ENCODE measurements at places on chromosomes 5 and 9. TPM values are rescaled to one million over a fixed set of nuclear protein-coding genes. Genes with fewer than 3 reads are reported as not detected.

- DNase-seq: no peak
Observed at GRCh38 chr5:116486588-116486987, 88.0 kb downstream of the SEMA6A start.

- no peak for DNase-seq
Observed at GRCh38 chr5:62920856-62921255, 342.2 kb downstream of the LRRC70 start.

GRCh38 chr9:78989031-78989658, 582.6 kb upstream of the TLE4 start:
- DNase-seq: no peak

DNA sequence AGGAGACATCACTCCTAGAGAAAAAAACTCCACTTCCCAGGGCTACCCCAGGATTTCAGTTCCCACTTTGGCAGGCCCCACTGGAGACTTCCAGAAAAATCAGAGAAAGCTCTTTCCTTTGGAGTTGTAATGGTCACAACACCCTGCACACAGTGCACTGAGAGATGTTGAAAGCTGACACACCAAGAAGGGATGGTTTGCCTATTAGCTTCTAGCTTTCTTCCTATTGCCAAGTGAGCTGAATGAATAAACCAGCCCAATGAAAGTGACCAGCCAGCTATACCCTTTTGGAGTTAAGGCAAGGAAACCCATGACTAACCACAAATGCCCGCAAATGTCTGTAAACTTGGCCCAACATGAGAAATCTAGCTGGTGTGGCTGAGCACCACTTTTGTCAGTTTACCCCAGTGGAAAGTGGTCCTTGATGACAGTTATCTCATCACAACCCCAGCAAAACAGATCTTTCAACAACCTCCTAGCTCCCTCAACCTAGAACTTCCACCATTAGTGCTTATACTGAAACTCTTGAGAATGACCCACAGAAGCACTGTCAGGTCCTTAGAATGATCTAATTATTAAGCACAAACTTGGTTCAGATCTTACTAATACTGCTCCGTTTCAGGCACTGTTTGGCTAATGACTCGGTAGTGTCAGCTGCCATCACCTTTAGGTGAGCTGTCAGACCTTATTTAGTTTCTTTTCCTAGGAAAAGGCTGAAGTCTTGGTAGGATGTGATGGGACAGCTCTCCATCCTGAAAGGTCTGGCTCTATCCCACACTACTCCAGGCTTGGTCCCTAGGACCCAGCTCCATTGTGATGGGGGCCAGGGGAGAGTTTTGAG, 11.2 kb downstream of the IRF1 start:
- no peak for DNase-seq

DNA sequence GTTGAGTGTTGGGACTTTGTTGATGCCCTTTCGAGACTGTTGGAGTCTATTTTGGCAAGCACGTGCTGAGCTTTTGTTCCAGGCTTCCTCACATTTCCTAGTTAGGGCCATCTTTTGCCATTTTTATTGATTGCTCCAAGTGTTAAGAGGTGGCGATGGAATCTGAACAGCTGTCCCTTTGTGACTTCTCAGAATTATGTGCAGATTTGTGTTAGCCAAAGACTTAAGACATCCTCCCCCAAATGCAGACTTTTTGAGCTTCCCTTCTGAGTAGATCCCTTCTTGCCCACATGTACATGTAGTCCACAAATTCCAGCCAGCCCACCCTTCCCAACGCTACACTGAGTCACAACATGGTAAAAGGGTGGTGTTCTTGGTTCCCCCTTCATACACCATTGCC, 59.2 kb downstream of the SPIN1 start:
- DNase-seq: no peak

HTR4 gene
- total RNA-seq: not detected

ERGIC1 gene
- 37.0 TPM for total RNA-seq

DNA sequence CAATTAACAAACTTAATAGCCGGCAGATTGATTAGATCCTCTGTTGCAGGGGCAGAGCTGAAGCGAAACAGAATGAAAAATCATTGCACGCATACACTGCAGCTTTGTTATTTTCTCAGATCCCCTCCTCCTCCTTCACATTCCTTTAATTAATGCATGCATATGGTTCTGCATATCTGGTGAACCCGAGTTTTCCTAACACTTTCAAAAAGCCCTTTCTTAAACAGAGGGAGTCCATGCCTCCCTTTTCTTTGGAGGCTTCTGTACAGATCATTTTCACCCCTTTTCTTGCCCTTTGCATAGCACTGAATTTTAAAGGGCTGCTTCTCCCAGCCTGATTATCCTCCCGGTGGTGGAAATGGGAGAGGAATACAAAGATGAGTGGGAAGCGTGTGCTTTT, 136.6 kb upstream of the TBCA start:
- no peak for DNase-seq

- DNase-seq: no peak
Observed at GRCh38 chr5:119453040-119453373, 710 bp downstream of the HSD17B4 start.

GRCh38 chr9:128335161-128335560, 5.2 kb upstream of the SLC27A4 start:
- no peak for DNase-seq

GRCh38 chr9:92709954-92710353, 40.0 kb upstream of the IPPK start:
- DNase-seq: no peak

DNA sequence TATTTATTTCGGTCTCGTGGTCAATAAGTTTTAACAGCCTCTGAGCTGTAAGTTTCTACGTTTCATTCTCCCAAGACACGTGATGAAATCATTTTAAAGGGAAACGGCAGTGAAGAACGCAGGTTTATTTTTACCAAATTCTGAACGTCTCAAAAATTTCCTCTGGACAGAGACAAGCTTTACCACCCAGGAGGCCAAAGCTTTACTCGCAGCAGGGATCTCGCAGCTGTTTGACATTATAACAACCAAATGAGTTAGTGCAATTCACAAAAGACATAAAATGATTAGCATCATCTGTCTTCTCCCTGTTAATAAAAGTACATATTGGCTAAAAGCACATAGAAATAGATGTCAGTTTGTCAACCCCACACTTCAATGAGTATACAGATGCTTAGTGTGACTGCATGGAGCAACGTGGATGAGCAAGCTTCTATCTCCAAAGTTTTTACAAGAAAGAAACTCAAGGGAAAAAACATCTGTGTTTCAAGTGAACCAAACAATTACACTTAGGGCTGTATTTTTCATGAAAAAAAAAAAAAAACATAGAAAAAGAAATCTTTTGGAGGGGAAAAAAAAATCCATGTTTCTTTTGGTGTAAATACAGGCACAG, 2.5 kb downstream of the SEMA5A start:
- DNase-seq: no peak

- no peak for DNase-seq
Observed at GRCh38 chr5:88480801-88481499, 212.3 kb upstream of the TMEM161B start.

GRCh38 chr5:149150457-149150856, 9.2 kb downstream of the ABLIM3 start:
- no peak for DNase-seq

- no peak for DNase-seq
Observed at GRCh38 chr5:92562065-92562464, 1019.0 kb downstream of the NR2F1-AS1 start.

GRCh38 chr9:24258626-24259025, 287.1 kb downstream of the IZUMO3 start:
- DNase-seq: no peak

- DNase-seq: no peak
Observed at GRCh38 chr5:64773533-64773932, 4.8 kb downstream of the CWC27 start.

- peak; percentile 21 for DNase-seq
Observed at GRCh38 chr5:180133971-180134508, 62.5 kb upstream of the RNF130 start.

GRCh38 chr5:83701886-83702285, 18.8 kb downstream of the HAPLN1 start:
- DNase-seq: no peak

TNC gene
- not detected for total RNA-seq

GRCh38 chr5:142324136-142324870, 518 bp downstream of the SPRY4 start:
- peak; percentile 57 for DNase-seq

DNA sequence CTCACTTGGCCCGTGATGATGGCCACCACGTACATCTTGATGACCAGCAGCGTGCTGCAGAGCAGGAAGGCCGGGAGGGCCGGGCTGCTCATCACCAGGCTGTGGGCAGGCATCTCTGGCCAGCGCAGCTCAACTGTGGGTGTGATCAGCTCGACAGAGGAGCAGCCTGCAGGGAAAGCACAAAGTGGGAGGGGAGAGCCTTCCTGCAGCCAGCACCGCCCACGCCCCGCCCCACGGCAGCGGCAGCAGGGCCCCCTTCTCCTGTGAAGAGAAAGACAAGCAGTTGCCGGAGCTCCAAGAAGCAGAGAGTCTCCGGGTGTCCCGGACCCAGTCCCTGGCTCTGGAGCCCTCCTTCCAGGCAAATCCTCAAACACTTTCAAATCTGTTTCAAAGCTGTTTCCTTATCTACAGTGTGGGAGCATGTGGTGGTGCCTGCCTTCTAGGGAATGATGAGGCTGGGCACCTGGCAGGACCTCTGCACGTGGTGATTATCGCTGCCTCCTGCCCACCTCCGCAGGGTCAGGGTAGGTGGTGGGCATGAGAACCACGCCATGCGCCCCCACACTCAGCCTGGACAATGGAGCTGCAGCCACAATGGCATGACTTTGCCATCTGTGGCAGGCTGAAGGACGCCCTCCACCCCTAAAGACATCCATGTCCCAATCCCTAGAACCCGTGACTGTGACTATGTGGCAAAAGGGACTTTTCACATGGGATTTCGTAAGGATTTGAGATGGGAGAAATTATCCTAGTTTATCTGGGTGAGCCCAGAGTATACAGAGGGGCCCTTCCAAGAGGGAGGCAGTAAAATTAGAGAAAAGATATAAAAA, at the start of gene PTGES:
PTGES (minus strand) TSS at position 143 of the 830 bp plus-strand sequence; CDS start at position 113, 30 bp downstream.
- peak; percentile 66 for DNase-seq

DNA sequence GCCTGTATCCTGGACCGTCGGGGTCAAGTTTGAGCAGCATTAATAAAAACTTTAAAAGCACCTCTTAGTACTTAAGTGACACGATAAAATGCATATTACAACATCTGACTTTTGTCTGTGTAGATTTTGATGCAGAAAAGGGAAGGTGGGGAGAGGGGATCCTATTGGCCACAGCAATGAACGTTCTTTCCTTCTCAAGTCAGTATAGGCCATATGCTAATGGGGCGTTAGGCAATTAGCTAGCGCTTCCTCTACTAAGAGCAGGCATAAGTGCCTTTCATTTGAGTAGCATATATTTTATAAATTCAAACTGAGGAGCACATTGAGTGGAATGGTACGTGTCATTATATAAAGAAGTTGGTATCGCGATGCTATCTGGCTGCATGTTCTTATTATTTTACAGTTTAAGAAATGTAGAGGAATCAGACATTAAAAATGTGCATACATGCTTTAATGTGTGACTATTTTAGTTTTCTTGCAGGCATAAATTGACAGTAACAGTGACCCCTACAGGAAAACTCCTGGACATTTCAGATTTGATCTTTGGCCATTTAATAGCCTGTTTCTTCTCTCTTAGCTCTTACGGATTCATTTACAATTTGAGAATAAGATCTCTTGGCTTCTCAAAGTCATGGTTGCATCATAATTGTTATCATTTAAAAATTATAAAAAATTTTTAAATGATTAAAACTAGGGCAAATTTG, 1.1 kb upstream of the GNA14 start:
- DNase-seq: no peak

OTP gene
- not detected for total RNA-seq
